ENCODE measurements at places on chromosomes 1 and 21. TPM values are rescaled to one million over a fixed set of nuclear protein-coding genes. Genes with fewer than 3 reads are reported as not detected.

Gene KCTD3
- 66.4 TPM for total RNA-seq

Gene SYT11
- total RNA-seq = 3.3 TPM

Gene FMO1
- 4.6 TPM for total RNA-seq

Gene NFASC
- total RNA-seq = 3.6 TPM

Gene PPFIA4
- total RNA-seq = 0.54 TPM

Gene KRTAP21-2
- total RNA-seq = not detected

Gene ASCL5
- total RNA-seq = not detected

Gene CFHR2
- total RNA-seq = not detected

Gene G0S2
- 14.1 TPM for total RNA-seq

Gene ATAD3A
- total RNA-seq = 31.1 TPM

Gene CRYBG2
- not detected for total RNA-seq

Gene WNT4
- total RNA-seq = 0.46 TPM

Gene SPATA45
- total RNA-seq = not detected

Gene OR6K3
- total RNA-seq = not detected

Gene CDKN2C
- total RNA-seq = 10.6 TPM

Gene GBP7
- total RNA-seq = not detected

Gene TTC22
- total RNA-seq = 14.0 TPM

Gene GPR37L1
- 0.22 TPM for total RNA-seq

Gene CHIA
- total RNA-seq = not detected

Gene SPRR1A
- total RNA-seq = not detected

Gene KCNK1
- 7.0 TPM for total RNA-seq

Gene PADI3
- not detected for total RNA-seq

Gene OR2L2
- total RNA-seq = not detected

Gene ASAP3
- total RNA-seq = 74.7 TPM

Gene WNT9A
- total RNA-seq = 3.6 TPM

Gene SUSD4
- 1.0 TPM for total RNA-seq

Gene IRF6
- total RNA-seq = 34.9 TPM

Gene LYSMD1
- 13.4 TPM for total RNA-seq

Gene SPRR2A
- not detected for total RNA-seq

Gene ZBTB7B
- total RNA-seq = 50.2 TPM

Gene ZYG11A
- 9.3 TPM for total RNA-seq

Gene SEMA6C
- total RNA-seq = 2.5 TPM

Gene KCNQ4
- 1.1 TPM for total RNA-seq

Gene LY9
- 0.59 TPM for total RNA-seq

Gene PADI2
- total RNA-seq = 0.42 TPM

Gene ZNF593OS
- total RNA-seq = not detected

Gene NEXN
- total RNA-seq = 11.2 TPM

Gene KCNJ15
- 67.2 TPM for total RNA-seq

Gene EPHB2
- 7.5 TPM for total RNA-seq

Gene ASH1L
- total RNA-seq = 68.1 TPM

Gene CBR3
- total RNA-seq = 23.6 TPM

Gene TNFRSF18
- total RNA-seq = not detected

Gene INAVA
- not detected for total RNA-seq

Gene IGFN1
- total RNA-seq = 16.2 TPM

Gene TEDDM1
- not detected for total RNA-seq
